ENCODE measurements at places on chromosomes 7 and 10.

DNA sequence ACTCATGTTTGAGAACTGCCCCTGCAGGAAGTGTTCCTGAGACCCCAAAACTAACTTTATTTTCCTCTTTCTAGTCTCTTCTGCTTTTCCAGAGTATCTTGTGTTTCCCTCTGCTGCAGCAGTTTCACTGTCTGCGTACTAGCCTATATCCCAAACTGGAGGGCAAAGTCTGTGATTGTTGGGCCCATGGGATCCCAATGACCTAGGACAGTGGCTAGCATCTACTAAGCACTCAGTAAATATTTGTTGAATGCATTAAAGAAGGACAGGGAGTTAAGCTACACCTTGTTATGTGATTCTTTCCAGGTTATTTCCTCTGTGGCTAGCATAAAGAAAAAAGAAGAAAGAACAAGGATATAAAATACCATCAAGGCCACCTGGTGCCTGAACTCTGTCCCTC, 210.6 kb upstream of the PHYHIPL start:
- no peak for DNase-seq

DNA sequence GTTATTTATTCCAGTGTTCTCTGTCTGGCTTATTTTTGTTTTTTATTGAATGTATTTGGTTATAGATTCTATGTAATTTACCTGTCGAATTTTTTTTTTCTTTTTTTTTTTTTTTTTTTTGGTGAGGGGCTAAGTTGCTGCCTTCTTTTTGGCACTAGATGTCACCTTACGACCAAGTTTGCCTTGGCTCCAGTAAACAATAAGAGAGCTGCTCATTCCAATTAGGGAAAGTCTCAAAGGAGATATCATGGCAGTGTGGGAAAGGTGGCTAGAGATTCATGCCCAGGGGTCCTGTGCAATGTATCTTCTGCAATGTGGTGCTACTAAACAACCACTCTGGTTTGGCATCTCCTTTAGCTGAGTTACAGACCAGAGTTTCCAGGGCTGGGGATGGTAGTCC, 84.0 kb downstream of the PTPN20 start:
- no peak for DNase-seq

DNA sequence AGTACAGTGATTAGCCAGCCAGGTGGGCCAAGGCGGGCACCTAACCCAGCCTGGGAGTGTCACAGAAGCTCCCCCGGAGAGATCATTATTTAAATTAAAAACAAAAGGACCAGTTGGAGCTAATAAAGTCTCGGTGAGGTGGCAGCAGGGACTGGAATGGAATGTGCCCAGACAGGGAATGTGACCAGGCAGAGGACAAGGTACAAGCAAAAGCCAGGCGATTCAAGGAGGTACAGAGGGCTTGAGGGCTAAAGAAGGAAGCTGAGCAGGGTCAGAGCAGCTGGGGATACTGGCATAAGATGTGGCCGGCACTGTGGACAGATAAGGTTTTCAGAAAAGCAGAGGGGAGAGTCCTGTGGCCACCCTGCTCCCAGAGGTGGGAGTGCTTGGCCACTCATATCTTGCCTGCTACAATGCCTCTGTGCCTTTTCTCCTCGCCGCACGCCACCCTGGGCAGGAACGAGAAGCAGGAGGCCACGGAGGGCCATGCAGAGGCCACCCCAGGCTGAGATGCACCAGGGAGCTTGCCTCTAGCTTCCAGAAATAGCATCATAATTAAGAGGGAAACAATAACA, 13.2 kb downstream of the TMEM273 start:
- DNase-seq = no peak

DNA sequence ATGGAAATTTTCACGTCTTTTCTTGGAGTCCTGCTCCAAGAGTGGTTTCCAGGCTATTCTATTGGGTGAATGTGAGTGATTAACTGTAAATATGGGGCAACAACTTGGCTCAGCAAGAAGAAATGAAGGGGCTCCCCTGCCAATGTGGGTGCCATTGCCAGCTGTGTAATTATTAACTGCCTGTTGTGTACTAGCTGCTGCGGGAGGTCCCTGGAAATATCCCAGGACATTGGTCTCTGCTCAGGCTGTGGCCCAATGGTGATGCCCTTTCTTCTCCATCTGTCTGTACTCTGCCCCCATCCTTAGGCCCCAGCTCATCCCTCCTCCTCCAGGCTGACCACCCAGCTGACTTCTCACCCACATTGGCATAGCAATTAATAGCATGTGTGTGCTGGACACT, 29.4 kb downstream of the NPTX2 start:
- DNase-seq = no peak
